ENCODE measurements at places on chromosomes 13 and 19.

DNA sequence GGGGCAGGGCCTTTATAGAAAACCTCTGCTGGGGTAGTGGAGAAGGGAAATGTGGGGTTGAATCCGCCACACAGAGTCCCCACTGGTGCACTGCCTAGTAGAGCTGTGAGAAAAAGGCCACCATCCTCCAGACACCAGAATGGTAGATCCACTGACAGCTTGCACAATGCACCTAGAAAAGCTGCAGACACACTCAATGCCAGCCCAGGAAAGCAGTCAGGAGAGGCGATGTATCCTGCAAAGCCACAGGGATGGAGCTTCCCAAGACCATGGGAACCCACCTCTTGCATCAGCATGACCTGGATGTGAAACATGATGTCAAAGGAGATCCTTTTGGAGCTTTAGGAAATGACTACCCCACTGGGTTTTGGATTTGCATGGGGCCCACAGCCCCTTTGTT lies 958.0 kb upstream of the MIR17HG start:
- no peak for DNase-seq

- no peak for DNase-seq
Measured at GRCh38 chr19:39363901-39364457, 21.8 kb downstream of the SAMD4B start.

- no peak for DNase-seq
Measured at GRCh38 chr13:27919934-27920676, at the start of gene PDX1. TSS of gene PDX1 (plus strand) at chr13:27920000. CDS start at chr13:27920139, 139 bp downstream.

DNA sequence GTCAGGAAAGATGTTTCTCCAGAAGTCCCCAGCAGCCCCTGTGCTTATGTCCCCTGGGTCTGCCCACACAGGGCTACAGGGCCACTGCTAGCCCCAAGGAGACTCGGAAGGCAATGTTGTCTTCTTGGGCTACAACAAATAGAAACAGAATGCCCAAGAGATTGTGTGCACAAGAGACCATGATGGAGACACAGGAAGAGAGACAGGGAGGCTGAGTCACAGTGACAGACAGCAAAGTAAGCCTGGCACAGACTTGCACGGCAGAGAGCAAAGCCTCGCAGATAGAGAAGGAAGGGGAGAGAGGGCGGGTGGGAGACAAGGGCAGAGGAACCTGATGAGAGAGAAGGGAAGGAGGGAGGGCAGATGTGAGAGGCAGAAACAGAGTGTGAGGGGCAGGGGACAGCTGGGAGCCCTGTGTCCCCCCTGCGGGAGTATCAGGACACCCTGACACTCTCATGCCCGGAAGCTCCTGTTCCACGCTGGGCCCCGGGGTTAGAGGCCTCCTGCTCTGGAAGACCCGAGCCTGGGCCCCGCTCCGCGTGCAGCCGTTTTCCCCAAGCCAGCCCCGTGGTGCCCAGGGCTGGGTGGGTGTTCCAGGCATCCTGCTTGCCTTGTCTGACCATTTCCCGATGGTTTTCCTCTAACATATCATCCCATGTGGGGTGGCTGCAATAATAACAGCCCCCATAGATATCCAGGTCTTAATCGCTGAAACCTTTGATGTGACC lies 2.7 kb upstream of the PLA2G4C start:
- DNase-seq: no peak

DNA sequence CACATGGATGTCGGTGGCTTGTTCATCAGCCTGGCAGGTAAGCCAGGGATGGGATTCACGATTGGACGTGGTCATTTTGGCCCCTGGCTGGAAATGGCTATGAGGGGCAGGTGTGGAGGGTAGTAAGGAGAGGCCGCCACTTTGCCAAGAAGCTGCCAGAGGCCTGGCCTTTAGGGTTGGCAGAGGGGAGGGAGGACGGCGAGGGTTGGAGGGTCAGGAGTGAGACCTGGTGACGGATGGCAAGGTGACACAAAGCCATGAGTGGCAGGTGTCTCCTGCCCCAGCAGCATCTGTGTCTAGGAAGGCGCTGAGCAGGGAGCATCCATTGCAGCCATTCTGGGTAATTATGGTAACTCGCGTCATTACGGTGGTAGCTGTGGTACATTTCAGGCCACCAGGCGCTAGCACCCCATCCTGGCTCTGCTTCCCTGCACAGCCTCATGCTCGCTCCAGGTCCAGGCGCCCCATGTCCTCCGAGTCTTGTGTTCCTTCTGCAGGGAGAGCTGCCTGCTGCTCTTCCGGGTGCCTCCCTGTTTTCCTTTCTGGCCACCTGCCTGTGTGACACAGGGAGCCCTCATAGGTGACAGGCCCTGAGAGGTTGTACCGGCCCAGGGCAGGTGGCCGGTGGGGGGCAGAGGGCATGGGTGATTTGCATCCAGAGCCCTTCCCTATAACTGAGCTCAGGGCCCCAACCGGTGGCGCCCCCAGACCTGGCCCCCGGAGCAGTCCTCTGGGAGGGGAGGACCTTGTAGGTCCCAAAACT lies 4.2 kb downstream of the SSBP4 start:
- no peak for DNase-seq

- DNase-seq: no peak
Measured at GRCh38 chr13:99087954-99088491, 110.2 kb upstream of the DOCK9 start.

DNA sequence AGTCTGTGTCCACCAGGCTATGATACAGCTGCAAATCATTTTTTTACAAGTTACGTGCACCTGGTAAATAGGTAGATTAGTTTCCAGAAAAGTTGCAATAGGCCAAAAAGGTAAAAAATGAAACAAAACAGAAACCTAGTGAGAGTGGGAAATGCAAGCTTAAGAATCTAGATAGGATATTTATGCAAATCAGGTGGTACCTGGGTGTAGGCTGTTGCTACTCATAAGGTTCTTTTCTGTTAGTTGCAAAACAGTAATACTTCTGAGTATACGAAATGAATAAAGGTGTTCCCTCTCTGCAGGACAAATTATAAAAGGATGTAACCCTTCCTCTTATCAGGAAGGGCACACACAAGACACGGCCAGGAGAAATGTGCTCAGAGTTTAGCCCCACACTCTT lies 97.9 kb downstream of the UGGT2 start:
- no peak for DNase-seq

GRCh38 chr19:39046037-39046821 lies 13.9 kb upstream of the FBXO27 start:
- DNase-seq: no peak

GRCh38 chr19:49863254-49863934 lies 4.0 kb downstream of the PNKP start:
- DNase-seq: no peak

DNA sequence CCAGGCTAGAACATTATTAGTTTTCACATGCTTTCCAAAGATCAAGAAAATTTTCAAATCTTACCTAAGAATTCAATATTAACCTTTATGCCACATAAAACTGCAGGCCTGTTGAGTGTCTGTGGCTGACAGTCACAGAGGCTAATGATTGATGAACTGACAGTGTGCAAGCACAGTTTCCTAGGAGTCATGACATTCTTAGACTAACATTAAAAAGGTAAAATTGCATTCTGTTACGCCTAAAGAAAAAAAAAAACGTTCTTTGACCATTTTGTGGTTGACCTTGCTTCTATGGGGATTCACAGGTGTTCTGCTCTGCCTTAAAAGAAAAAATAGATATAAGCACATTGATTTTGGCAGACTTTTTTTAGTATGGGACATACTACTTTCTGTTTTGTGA lies 1776.2 kb downstream of the PCDH9 start:
- DNase-seq: no peak

DNA sequence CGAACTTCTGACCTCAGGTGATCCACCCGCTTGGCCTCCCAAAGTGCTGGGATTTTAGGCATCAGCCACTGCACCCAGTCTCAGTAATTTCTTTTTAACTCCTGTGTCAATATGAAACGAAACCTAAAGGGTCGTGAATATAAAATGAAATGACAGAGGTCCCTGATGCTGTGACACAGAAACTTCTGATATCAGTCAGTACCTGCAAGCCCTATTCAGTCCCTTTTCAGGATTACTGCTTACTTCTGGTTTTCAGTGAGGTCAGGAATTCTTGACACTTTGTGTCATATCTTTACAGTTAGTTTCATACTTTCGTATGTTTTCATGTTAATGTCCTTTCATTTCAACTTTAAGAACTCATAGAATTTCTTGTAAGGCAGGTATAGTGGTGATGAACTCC lies 58.7 kb downstream of the RNF17 start:
- no peak for DNase-seq

DNA sequence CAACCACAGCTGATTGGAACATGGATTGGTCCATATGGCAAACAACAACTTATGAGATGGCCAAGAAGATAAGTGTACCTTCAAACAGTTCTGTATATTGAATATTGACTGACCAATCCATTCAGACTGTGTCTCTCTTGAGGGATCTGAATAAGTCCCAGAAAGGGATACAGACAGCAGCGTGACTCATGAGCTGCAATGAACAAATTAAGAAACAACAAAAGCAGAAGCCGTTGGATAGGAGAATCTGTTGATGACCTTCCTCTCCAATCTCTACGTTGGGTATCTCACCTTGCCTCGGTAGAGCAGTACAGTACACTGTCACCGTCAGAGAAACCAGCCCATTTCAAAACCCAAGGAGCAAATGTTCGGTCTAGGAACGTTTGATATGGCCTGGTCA lies 21.3 kb downstream of the MBD3L2B start:
- no peak for DNase-seq

- no peak for DNase-seq
Measured at GRCh38 chr19:4444765-4445741, 12.5 kb downstream of the UBXN6 start.

DNA sequence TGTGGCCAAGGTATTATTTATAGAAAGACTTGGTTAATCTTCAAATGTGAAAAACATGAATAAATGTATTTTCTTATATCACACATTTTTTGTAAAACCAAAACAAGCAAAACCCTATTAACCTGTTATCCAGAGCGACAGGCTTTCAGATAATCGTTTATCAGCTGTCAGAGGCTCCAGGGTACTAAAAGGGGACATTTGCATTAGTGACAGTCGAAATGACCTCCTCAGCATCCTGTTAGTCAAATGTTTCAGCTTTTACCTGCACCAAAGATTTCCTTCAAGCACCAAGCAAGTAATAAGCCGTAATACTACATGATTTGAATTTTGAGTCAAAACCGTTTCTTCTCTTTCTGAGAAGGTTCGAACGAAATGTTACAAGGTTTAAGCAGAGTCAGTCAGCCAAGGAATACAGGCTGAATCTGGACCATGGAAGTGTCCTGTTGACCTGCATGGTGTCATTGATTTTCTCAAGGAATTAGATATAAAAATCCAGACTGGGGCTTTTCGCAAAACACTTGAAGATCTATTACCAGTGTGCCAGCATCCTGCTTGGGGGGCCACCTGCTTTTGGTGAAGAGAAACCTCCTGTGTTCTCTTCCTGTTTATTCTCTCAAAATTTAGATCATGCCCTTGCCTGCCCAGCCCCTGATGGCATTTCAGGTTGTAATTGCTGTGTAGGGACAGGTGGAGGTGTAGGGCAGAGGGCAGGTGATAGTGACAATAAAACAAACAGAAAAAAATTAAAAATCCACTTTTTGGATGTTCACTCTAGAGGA lies 11.3 kb upstream of the RFC3 start:
- DNase-seq: no peak

GRCh38 chr19:10642473-10643171 lies 11.5 kb upstream of the ILF3 start:
- no peak for DNase-seq

GRCh38 chr13:30629527-30629926 lies 11.8 kb downstream of the USPL1 start:
- DNase-seq: no peak

GRCh38 chr13:79874396-79875360 lies 393.7 kb downstream of the NDFIP2 start:
- no peak for DNase-seq

DNA sequence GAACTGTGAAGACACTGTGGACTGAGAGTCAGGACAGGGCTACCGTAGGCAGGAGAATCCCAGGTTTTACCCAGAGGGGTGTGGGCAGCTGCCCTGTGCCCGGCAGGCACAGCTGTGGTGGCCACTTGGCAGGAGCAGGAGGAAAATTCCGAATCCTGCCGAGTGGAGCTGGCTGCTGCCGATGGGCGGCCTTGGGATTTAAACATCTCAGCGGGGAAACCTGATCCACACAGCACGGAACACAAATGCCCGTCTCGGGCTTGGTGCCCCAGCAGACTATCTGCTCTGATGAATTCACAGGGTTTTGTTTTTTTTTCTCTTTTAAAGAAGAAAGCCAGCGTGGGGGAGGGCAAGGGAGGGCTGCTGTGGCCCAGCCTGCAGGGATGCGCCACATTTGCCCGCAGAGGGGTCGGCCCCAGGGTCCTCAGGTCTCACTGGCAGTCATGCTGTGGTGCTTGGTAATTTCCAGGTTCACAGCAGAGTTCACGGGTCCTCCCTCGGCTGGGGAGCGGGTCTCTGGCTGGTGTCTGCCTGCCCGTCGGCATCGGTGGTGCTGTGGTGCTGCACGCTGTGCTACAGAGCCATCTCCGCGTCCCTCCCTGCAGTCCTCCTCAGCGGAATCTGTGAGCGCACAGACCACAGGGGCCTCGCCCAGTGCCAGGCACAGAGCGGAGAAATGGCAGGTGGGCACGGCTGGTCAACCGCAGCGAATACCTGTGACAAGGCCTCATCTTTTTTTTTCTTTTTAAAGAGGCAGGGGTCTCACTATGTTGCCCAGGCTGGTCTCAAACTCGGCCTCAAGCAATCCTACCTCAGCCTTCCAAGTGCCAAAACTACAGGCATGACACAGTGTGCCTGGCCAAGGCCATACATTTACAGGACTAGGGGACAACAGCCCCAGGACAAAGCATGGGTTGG lies 28.1 kb downstream of the MPND start:
- DNase-seq: no peak

DNA sequence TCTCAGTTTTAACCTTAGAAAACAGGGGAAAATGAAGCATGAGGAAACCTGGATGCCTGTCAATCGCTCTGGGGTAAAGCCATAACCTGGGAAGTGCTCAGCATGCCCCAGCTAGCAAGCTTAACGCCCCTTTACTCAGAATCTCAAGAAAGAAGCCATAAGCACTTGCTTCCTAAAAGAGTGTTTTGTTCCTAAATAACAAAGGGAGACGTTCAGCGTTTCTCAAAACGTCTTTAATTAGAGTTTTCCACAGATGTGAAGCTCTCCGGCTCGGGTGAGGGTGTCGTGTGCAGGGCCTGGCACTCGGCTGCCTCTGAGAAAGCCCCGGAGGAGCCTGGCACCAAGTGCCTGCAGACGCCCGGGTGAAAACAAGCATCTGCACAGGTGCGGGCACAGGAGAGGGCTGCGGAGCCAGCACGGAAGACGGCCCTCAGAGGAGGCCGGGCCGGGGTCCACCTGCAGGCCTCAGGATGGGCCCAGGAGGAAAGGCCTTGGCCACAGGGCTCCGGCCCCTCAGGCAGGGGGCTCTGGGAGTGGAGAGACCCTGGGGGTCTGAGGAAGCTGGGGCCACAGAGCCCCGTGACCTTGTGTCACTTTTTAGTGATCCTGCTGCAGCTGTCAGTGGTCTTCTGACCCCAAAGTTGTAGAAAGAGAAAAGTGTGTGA lies 6.2 kb downstream of the GAS6 start:
- no peak for DNase-seq

DNA sequence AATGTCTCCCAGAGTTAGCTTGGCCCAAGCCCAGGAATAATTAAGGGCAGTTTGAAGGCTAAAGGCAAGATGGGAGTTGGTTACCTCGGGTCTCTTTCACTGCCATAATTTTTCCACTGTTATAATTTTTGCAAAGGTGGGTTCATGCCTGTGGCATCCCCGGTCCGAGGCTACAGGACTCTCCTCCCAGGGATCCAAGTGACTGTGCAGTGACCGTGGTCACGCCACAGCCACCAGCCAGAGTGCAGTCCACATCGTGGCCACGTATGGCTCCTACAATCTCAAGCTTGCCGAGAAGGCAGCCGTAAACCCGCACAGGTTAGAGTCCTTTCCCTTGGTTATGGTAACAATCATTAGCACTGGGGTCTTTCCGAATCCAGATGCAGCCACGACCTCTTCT lies 36.8 kb downstream of the C13orf46 start:
- DNase-seq: no peak

- no peak for DNase-seq
Measured at GRCh38 chr13:23771552-23771951, 117.6 kb downstream of the MIPEP start.

All from NCI-H2029 treated with DMSO at 0.1 percent for 48 hours (cell line).